ENCODE measurements at places on chromosomes 5 and 9. TPM values are rescaled to one million over a fixed set of nuclear protein-coding genes. Genes with fewer than 3 reads are reported as not detected.

DNA sequence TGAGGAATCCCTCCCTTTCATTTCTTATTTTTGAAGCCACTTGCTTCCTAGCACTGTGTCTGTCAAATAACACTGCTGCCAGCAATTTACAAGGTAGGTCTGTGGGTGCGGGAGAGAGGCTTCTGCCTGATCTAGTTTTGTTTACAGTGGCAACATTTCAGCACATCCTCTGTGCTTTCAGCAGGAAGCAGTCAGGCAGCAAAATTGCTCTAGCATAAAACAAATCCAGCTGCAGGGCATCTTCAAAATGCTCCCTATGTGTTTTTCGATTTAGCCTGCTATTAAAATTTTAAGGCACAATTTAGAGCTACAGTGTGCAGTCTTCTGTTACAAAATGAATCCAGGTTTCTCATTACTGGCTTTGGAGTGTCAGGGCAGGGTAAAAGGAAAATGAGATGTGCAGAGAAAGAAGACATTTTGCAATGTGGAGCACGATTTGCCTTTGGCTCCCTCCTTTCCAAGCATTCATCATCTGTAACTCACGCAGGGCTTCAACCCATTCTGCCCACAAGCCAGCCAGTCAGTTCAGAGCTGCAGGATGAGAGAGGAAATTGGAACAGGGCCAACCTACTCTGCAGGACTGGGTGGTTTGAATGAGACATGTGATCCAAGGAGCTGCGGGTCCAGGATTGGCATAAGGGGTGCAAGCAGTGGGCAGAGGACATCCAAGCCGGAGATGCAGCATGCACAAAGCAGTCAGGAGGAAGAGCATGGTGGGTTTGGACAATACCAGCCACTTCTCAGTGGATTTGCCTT, 143.4 kb upstream of the APC start:
- no peak for DNase-seq

- no peak for DNase-seq
Measured at GRCh38 chr9:38026021-38026809, 42.8 kb downstream of the SHB start.

- no peak for DNase-seq
Measured at GRCh38 chr9:128109050-128109709, 18.3 kb downstream of the PTGES2 start.

- peak; percentile 12 for DNase-seq
Measured at GRCh38 chr9:95507464-95508241, 9.1 kb downstream of the PTCH1 start.

DNA sequence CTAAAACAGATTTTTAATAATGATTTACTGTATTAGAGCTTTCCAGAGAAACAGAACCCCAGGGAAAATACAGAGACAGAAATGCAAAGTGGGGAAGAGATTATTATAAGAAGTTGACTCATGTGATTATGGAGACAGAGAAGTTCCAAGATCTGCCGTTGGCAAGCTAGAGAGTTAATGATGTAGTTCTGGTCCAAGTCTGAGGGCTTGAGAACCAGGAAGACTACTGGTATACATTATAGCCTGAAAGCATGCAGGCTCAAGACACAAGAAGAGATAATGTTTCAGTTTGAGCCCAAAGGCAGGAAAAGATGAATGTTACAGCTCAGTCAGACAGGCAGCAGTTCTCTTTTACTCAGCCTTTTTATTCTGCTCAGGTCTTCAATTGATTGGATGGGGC, 98.8 kb upstream of the NFIL3 start:
- DNase-seq = no peak

GRCh38 chr5:87751824-87752223, 339.1 kb upstream of the CCNH start:
- DNase-seq = no peak

- DNase-seq = no peak
Measured at GRCh38 chr5:11700391-11700790, 203.9 kb downstream of the CTNND2 start.

GRCh38 chr5:127320032-127320965, 29.7 kb downstream of the MEGF10 start:
- no peak for DNase-seq

- no peak for DNase-seq
Measured at GRCh38 chr5:151758141-151758429, 346 bp downstream of the ATOX1 start.

GRCh38 chr9:36748322-36748899, 175.7 kb downstream of the MELK start:
- no peak for DNase-seq

DNA sequence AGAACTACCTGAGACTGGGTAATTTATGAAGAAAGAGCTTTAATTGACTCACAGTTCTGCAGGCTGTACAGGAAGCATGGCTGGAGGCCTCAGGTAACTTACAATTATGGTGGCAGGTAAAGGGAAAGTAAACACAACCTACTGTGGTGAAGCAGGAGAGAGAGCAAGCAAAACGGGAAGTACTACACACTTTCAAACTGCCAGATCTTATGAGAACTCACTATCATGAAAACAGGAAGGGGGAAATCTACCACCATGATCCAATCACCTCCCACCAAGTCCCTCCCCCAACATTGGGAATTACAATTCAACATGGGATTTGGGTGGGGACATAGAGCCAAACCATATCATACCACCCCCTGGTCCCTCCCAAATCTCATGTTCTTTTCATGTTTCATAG, 58.7 kb upstream of the GPR151 start:
- DNase-seq = no peak

GRCh38 chr5:145633474-145633873, 201.7 kb downstream of the PRELID2 start:
- DNase-seq = no peak

- DNase-seq = no peak
Measured at GRCh38 chr5:16849775-16850174, 86.3 kb downstream of the MYO10 start.

DNA sequence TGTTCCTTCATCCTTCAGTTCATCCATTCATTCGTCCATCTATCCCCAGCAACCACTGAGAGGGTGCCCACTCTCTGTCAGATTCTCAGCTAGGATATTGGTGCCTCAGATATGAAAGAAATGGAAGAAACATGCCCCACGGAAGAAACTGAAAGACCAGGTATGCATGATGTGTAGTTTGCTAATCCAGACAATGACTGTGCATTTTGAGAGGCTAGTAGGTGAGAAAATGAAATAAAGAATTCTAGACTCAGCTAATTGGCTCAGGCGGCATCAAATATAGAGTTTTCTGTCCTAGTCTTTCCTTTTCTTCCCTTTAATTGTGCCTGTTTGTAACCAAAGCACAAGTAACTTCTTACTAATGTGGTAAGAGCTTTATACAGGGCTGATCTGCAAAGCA, 104.7 kb downstream of the PDZD2 start:
- no peak for DNase-seq

DNA sequence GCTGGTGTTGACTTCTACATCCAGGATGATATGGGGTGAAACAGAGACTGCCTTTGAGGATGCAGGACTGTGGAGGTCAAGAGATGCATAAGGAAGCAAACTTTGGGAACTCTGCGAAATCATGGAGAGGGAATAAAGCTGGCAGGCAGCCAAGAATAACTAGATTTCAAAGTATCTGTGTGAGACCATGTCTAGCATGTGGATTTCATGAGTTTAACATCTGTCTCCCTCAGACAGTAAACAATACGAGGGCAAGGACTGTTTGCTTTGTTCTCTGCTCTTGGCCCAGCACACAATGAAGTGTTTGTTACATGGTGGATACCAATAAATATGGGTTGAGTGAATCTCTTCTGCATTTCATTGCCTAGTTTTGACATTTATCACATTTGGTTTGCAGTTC, 71.3 kb downstream of the RASEF start:
- no peak for DNase-seq

DNA sequence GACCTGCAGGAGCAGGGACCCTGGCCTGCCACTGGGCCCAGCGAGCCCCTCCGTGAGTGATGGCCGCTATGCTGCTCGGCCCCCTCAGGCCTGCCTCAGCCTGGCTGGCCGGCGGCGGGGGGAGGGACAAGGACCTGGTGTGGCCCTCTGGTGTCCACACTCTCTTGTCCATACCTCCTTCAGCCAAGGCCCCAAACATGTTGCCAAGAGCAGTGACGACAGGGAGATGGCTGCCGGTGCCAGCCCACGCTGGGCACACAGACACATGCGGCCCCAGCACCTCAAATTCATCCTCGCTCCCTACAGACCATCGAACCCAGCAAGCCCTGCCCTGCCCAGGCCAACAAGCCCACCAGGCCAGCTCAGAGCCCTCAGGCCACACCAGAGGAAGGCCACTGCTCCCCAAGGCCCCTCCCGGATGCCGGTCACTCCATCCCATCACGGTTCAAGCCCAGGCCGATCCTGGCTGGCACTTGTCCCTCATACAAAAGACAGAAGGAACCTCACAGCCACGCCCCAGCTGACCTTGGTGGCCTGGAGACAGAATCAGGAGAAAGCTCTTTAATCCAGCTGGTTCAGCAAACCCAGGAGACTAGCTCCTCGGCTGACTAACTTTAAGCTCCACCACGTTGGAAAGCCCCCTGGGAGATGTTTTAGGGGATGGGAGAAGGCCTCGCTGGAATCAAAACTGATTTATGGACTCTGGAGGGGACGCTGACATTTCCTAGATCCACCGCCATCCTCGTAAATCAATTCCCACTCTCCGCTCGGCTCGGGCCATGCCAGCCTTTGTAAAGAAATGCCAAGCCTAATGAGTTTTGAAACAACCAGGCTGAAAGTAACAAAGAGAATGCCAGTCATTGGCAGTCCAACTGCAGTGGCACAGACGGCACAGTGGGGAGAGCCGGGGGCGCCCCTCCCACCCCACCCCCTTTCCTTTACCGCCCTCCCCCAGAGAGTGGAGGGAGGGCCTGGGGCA, 84.9 kb downstream of the VAV2 start:
- DNase-seq = no peak

DNA sequence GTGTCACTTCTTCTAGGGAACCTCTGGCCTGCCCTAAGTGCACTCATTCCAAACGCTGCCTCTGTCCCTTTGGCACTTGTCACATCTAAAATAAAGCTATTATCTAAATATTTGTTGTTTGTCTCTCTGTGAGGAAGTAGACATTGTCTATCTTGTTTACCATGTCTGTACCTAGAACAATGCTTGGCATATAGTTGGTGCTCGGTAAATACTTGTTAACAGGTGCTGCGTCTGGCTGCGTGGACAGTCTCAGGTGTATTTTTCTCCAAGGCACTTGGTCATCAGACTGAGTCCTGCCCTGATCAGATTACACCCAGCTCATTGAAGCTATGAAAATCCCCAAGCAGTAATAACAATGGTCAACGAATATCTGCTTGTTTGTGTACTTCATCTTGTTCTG, 174.9 kb upstream of the SMIM23 start:
- no peak for DNase-seq

DNA sequence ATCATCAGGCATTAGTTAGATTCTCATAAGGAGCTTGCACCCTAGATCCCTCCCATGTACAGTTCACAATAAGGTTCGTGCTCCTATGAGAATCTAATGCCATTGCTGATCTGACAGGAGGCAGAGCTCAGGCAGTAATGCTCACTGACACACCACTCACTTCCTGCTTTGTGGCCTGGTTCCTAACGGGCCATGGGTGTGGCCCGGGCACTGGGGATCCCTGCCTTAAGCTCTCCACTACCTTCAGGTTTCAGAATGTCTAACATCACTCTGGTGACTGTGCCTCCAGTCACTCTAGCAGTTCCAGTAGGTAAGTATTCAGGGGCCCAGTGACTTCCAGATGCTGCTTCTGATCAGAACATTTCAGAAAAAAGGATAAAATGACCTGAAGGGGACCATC, 152.4 kb downstream of the LRRC70 start:
- no peak for DNase-seq

DNA sequence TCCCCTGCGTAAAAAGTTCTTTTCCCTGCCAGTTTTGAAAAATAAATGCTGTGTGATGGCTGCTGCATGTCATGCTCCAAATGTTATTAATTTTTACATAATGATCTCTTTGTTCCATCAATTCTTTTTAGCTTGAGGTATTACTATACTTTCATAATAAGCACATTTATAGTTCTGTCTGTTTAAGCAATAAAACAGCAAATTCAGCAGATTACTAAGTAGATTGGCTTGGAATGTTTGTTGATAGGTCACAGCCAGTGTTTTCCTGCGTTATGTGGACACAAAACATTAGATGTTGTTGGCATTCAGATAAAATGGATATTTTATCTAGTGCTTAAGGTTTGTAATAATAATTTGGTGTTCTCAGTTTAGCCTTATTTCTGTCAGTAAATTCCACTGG, 242.0 kb downstream of the KDM4C start:
- no peak for DNase-seq

GRCh38 chr5:98187945-98188344, 585.5 kb upstream of the RGMB start:
- no peak for DNase-seq

- DNase-seq = no peak
Measured at GRCh38 chr9:3879726-3880505, 354.1 kb upstream of the RFX3 start.

DNA sequence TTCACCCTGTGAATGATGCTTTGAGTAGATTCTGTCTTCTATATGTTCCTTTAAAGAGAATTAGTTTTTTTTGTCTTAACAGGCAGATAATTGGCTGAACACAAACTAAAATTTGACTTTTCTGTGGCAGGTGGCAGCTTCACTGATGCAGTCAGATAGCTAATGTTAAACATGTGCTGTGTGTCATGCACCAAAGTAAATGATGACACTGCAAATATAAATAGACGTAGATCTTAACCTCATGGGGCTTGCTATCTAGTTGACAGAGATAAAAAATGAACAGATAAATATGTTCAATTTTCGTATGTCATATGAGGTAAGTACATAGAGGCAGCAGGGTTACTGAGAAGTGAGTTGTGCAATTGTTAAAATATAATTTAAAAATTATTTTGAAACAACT, 82.7 kb downstream of the PARP8 start:
- DNase-seq = no peak

PCDHGB6 gene
- total RNA-seq = 4.2 TPM

SLC31A2 gene
- total RNA-seq = 15.2 TPM

CCL19 gene
- 1.7 TPM for total RNA-seq

GFI1B gene
- not detected for total RNA-seq

GEMIN5 gene
- 11.9 TPM for total RNA-seq

AFAP1L1 gene
- 6.3 TPM for total RNA-seq

TSSK1B gene
- total RNA-seq = 0.88 TPM

NMUR2 gene
- total RNA-seq = not detected

GHR gene
- total RNA-seq = 5.5 TPM

IFNB1 gene
- total RNA-seq = not detected

LCNL1 gene
- total RNA-seq = not detected

PCDHAC1 gene
- 0.27 TPM for total RNA-seq

TAS2R1 gene
- total RNA-seq = not detected

C5orf15 gene
- total RNA-seq = 17.9 TPM
